ENCODE measurements at places on chromosomes 11 and 22. TPM values are rescaled to one million over a fixed set of nuclear protein-coding genes. Genes with fewer than 3 reads are reported as not detected.

- DNase-seq: no peak
Measured at GRCh38 chr22:50339945-50340879, 2.9 kb upstream of the PPP6R2 start.

Gene OMP
- polyA plus RNA-seq: 1.2 TPM

Gene VWCE
- polyA plus RNA-seq: 1.8 TPM

- DNase-seq: no peak
Measured at GRCh38 chr22:27404441-27404840, 397.1 kb downstream of the MN1 start.

- no peak for DNase-seq
Measured at GRCh38 chr11:128891913-128892398, 800 bp downstream of the KCNJ5 start.

Gene GLB1L2
- 21.7 TPM for polyA plus RNA-seq

GRCh38 chr11:124329787-124330478, 9.9 kb upstream of the OR8D2 start:
- no peak for DNase-seq

DNA sequence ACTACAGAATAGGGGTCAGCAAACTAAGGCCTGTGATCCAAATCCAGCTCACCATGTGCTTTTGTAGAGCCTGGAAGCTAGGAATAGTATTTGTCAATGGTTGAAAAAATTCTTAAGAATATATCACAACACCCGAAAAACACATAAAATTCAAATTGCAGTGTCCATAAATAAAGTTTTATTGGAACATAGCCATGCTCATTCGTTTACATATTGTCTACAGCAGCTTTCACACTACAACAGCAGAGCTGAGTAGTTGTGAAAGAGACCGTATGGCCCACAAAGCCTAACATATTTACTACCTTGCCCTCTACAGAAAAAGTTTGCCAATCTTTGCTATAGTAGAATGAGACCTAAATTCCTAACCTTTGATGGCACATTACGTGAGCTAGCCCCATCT, 125.7 kb downstream of the CADM1 start:
- DNase-seq: no peak

DNA sequence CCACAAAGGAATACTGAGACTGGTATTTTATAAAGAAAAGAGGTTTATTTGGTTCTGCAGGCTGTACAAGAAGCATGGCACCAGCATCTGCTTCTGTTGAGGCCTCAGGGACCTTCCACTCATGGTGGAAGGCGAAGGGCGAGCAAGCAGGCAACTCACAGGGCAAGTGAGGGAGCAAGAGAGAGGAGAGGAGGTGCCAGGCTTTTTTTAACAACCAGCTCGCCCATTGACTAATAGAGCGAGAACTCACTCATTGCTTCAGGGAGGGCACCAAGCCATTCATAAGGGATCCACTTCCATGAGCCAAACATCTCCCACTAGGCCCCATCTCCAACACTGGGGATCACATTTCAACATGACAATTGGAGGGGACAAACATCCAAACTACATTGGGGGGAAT, 1.2 kb downstream of the PTS start:
- DNase-seq: no peak

DNA sequence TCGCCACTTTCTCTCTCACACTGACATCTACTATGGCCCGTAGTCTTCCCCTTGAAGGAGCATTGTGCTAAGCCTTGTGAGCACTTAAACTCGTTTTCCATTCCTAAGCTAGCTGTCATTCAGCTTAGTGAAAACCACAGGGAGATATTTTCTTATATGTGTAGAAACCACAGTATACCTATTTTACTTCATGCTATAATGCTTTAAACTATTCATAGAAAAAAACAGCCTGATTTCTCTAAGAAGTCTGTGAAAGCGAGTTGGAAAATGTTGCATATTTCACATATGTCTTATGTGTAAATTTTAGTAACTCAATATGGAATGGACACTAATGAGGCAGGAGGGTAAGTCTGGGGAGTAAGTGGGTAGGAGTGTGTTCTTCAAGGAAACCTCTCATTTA, 194.3 kb upstream of the CTSC start:
- no peak for DNase-seq

Gene GAL3ST3
- 4.8 TPM for polyA plus RNA-seq

- no peak for DNase-seq
Measured at GRCh38 chr22:35605369-35605680, 11.8 kb downstream of the MB start.

DNA sequence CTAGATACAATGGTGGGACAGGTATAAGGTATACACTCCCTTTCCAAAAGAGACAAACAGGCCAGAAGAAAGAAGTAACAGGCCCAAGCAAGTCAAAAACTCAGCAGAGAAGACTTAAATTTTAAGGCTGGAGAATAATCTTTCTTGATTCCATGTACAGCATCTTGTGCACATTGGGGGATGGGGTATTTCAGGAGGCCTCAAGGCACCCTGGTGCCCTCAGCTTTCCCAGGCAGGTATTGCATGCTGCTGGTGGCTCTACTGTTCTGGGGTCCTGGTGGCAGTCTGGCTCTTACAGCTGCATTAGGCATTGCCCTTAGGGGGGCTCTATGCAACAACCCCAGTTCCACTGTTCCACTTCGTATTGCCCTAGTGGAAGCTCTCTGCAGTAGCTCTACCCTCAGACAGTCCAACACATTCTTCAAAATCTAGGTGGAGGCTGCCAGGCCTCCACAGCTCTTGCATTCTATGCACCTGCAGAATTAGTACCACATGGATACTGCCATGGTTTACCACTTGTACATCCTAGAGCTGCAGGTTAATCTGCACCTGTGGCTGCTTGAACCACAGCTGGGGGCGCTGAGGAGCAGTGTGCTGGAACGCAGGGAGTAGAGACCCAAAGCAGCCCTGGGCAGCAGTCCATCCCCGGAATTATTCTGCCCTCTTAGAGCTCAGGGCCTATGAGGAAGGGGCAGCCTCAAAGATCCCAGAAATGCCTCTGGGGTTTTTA, 4.2 kb upstream of the CTSC start:
- DNase-seq: no peak

Gene MFNG
- 6.6 TPM for polyA plus RNA-seq

DNA sequence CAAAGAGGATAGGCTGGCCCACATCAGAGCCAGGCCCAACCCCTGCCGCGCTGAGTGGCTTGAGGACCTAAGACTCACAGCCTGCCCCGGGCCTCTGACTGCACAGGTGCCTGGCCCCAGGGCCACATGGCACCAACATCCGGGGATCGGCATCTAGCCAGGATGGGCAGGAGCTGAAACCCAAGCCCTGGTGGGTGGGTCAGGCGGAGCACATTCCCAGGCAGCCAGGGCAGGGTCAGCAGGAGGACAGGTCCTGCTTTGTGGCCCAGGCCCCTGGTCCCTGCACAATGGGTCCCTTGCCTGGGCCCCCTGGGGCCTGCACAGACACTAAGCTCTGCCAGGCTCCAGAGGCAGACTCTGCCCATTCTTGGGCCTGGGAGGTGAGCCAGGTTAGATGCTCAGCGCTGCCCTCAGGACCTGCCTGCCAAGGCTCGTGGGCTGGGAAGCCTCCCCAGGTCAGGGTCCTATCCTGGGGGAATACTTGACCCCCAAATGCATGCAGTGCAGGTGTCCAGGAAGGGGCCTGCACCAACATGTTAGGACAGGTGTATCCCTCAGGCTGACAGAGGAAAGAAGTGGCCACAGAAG, 33.5 kb downstream of the ARVCF start:
- no peak for DNase-seq

Gene PHF21B
- polyA plus RNA-seq: 3.6 TPM

GRCh38 chr11:85685820-85686459, at the start of gene CCDC89:
CCDC89 (minus strand) TSS chr11:85686195; CDS start chr11:85686130, 65 bp downstream.
- DNase-seq: peak; percentile 85

- no peak for DNase-seq
Measured at GRCh38 chr11:117010808-117011540, 87.3 kb downstream of the SIK3 start.

DNA sequence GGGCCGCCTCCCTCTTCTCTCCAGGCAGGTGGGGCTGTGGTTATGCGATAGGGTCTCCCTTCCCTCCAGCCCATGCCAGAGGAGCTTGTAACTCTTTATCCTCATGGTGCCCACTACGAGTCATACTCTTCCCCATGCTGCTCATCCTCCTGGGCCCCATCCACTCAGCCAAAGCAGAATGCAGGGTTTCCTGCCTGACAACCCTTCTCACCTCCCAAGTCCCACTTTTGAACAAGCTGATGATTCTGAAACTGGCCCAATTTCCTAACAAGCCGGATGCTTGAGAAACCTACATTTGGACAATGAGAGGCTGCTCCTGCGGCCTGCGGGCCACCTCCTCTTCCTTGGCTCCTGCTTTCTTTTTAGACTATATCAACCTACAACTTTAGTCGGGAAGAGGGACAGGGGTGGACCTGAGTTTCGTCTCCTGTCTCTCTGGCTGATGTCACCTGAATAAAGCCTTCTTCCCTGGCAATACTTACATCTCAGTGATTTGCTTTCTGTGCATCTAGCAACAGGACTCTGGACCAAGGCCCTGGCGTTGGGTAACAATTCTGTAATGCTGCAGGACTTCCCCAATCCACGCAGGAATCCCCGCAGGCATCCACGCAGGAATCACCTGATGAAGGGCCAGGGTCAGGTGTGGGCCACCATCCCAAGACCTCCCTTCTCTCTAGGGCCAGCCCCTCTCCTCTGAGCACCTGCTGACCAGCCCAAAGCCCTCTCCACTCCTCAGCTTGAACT, 1.5 kb upstream of the NDUFS8 start:
- DNase-seq: no peak

DNA sequence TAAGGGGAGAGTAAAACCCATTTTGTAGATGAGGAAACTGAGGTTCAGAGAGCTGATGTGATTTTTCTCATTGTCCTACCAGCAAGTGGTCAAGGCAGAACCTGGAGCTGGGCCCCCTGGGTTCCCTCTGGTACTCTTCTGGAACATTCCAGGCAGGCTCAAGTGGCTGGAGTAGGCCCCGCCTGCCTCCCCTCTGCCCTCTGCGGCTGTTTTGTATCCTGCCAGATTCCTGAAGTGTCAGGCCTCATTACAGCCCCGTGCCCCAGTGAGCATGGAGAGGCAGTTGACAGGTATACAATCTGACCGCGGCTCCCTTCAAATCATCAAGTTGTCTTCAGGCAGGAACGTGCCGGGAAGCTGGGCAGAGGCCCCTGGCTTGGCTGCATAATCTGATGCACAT, 94.6 kb upstream of the CD82 start:
- DNase-seq: no peak

DNA sequence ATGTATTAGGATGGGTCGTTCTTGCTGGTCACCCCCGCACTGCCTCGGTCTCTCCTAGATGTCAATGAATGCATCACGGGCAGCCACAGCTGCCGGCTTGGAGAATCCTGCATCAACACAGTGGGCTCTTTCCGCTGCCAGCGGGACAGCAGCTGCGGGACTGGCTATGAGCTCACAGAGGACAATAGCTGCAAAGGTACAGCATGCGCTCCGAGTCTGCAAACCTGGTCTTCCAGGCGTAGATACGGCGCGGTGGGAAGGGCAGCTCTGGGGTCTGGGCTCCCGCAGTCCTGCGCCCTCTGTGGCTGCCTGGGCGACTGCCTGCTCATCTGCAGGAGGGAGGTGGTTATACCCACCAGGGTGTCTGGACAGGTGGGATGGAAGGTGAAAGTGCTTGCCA, 31.0 kb downstream of the FBLN1 start:
- no peak for DNase-seq
